ENCODE measurements at places on chromosomes 7 and 10. TPM values are rescaled to one million over a fixed set of nuclear protein-coding genes. Genes with fewer than 3 reads are reported as not detected.
A peak's percentile ranks its signal among the peaks of the same experiment; 100 is the strongest.

DNA sequence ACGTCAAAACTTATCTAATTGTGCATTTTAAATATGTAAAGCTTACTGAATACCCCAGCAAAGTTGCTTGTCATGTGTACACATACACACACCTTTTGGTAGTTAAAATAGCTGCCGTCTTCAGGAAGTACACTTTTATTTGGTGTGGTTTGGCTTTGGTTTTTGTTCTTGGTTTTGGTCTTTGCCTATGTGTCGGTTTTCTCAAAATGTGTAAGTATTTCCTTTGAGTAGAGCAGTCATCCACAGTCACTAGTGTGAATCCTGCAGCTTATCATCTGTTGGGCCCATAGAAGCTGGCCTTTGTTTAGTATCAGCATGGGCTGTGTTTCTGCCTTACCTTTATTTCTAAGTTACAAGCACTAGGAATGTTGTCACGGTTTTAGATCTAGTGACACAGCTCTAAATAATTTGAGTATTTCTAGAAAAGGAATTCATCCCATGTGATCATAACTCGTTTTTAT is 35.3 kb downstream of the NET1 start:
- DNase-seq, result peak; percentile 19

DNA sequence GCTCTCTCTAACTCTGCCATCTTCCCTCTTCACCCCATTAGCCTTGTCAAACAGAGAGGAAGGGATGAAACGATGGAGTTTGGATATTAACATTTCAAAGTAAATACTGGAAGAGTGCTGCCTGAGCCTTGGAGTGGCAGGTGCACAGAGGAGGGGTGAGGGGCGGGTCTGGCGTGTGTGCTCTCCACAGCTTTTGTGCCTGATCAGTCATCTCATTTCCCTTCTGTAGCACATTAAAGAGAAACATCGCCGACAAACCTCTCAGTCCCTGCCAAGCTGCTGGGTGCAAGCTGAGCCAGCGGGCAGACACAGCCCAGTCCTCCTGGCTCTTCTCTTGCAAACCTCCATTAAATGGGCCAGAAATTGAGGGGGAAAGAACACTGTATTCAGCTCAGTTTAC is 76.2 kb downstream of the SLIT1 start:
- no peak for DNase-seq

- no peak for DNase-seq
These were observed 35.2 kb upstream of the ITPRID1 start for GRCh38 chr7:31478721-31479120.

GRCh38 chr10:44009891-44010632 is 361.4 kb upstream of the ZNF32 start:
- DNase-seq, result no peak

DNA sequence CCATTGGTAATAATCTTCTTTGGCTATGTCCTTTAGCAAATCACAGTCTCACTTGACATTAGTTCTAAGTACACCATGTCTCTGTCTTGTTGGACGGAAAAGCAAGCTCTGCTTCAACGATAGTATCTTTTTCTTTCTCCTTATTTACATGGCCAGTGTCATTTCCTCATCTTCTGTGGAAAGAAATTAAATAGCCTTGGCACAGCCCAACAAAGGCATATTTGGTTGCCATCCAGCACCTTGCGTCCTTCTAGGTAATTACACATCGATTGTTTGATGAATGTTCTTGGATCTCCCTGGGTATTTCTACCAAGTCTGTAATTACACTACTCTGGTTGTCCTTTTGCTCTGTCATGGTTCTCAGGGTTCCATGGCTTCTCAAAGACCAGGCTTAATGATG is 183.1 kb downstream of the CHN2 start:
- DNase-seq, result no peak

DNA sequence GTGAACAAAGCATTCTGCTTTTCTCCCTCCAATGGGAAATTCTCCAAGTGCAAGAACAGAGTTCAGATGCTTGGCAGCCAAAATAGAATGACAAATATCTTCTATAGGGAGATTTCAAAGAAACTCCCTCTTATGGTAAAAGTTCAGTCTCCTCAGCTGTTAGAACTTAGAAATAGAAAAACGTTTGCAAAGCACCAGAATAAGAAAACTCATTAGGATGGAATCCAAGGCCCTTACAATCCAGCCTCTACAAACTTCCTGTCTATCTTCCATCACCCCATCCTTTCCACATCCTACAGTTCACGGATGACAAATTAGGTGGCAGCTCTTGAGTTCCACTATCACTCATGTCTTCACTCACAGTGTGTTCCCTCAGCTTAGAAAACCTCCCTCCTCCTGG is 25.7 kb downstream of the FAM13C start:
- DNase-seq, result no peak

GRCh38 chr10:75430000-75430763 is 1.2 kb upstream of the LRMDA start:
- no peak for DNase-seq

SFRP4 gene
- not detected for total RNA-seq

DNA sequence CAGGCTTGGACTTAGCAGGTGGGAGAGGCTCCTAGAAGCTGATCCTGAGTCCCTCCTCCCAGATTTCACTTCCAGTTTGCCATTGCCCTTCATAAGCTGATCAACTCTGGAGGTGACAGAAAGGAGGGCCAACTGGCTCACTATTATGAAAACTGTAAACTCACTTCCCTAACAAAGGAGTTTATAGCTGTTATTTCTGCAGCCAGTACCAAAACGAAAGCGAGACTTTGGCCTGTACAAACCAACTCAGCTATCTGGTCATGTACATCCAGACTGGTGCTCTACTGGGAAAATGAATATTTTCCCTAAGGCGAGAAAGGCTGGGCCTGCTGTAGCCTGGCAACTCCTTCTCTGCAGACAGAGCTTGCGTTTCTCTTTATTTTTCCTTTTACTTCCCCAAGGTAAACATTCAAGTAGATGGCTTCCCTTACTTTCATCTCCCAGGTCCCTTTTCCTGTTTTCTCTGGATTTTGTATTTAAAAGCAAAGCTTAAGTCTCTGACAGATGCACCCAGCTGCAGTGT is 54.7 kb downstream of the GALNT17 start:
- no peak for DNase-seq

TEX47 gene
- total RNA-seq, result not detected

UCMA gene
- total RNA-seq, result not detected

ZNF680 gene
- total RNA-seq, result 4.1 TPM

Data from HFFc6 (cell line).